ENCODE measurements at places on chromosomes 3 and 15.

GRCh38 chr3:32154205-32154579 is 47.8 kb downstream of the GPD1L start:
- no peak for DNase-seq

- DNase-seq, result no peak
Observed at GRCh38 chr3:177141471-177141870, 55.8 kb downstream of the TBL1XR1 start.

- no peak for DNase-seq
Observed at GRCh38 chr15:53446376-53446775, 313.1 kb downstream of the WDR72 start.

DNA sequence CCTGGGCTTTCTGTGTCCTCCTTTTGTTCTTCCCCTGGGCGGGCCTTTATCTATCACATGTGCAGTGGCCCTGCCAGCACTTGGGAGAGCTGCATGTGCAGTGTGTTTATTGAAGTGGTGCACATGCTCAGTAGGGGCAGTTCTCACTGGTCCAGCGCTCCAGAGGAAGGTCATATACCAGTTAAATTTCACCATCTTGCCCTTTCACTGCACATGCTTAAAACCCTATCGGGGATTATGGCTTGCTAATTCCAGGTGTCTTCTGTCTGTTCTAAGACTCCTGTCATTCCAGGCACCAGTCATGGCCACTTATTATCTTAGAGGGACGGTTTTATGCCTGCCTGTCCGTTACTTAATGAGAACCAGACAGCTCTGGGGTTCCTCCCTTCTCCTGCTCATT is 52.2 kb downstream of the ROPN1B start:
- no peak for DNase-seq

DNA sequence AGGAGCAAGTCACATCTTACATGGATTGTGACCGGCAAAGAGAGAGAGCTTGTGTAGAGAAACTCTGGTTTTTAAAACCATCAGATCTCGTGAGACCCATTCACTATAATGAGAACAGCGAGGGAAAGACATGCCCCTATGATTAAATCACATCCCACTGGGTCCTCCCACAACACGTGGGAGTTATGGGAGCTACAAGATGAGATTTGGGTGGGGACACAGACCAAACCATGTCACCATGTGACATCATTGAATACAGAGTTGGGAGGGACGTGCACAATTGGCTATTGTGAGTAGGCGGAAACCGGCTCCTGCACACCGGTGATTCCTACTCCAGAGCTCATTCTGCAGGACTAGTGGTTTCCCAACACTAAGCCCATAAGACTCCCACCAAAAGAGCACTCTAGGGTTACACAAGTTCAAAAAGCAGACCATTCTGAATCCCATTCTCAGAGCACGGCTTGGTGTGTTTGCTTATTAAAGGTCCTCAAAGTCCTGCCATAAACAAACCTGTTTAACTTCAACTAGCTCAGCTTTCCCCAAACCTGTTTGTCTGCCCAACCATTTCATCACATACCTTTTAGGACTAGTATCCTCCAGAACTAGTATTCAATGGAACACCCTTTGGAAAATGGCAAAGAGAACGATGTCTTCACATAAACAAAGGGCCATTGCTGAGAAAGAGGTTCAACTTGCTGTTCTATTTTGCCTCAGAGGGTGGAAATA is 167.6 kb downstream of the TLE3 start:
- DNase-seq, result no peak

DNA sequence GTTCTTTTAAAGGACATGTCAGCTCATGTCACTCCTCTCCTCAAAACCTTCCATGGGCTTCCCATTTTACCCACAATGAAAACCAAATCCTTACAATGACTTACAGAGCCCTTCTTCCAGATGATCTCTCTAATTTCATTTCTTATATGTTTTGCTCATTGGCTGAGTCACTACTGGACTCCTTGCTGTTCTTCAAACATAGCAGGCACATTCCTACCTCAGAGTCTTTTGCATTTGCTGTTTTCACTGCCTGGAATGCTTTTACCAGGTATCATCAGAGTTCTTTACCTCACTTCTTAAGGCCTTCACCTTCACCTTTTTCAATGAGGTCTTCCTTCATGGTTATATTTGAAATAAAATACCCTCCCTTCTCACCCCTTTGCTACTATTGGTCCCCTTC is 57.3 kb downstream of the NECTIN3 start:
- DNase-seq, result no peak

GRCh38 chr3:125622381-125622791 is 27.1 kb upstream of the OSBPL11 start:
- DNase-seq, result no peak

DNA sequence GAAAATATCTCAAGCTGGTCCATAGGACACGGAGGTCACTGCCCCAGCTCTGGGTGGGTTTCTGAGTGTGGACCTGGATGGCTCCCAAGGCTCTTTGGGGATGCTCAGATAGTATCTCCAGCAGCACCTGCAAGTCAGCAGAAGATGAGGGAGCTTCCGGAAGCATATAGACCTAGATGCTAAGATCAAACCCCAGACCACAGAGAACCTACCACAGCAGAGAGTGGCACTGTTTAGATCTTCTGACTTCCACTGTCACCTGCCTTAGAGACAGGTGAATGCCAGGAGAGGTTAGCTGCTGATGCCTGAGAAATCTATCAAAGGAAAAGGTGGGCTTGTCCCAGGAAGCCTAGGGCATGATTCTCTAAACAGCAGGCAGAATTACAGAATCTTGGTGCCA is 105.7 kb upstream of the TRPM1 start:
- no peak for DNase-seq
